Muscle of back (tissue), 13 donors: ENCODE measurements at places on chromosomes 3 and 15.

DNA sequence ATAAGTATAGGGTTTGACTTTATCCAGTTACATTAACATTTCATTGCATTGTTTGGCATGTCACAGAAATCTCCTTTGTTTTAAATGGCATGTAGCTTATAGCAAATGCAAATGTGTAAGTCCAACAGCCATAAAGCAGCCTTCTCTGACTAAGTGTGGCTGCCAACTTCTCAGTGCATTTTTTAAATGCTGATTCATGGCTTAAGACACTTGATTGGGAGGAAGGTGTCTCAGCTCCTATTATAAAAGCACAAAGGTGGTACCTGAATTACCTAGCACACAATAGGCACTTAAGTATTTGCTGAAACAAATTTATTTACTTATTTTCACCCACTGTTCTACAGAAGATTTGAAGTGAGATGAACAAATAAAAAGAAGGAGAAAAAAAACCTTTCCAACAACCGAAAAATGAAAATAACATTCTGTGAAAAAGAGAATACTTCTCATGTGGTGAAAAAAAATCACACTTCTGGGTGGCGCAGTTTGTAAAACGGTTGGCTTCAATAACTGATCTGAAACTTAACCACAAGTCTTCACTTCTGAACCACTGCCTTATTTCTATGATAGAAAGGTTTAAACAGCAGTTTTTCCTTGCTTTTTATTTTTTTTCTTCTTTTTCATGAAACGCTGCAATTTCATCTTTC, 105.5 kb upstream of the ICE2 start:
- no peak for DNase-seq

- no peak for DNase-seq
Observed at GRCh38 chr3:536417-536813, 339.9 kb downstream of the CHL1 start.

DNA sequence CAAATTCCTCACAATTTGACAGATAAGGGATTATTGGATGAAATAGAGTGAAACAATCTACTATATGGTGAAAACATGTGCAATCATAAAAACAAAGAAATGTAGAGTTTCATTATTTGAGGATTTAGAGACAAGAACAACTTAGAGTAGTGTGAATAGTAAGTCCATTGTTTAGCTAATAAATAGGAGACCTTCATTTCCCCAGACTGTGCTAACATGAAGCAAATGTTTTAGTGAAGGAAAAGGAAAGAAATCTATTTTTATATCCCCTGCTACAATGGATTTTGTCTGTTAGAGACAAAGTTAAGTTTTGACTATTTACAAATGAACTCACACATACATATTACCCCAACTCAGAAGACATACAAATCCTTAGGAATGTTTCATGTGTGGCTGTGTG, 77.8 kb downstream of the EFL1 start:
- no peak for DNase-seq

DNA sequence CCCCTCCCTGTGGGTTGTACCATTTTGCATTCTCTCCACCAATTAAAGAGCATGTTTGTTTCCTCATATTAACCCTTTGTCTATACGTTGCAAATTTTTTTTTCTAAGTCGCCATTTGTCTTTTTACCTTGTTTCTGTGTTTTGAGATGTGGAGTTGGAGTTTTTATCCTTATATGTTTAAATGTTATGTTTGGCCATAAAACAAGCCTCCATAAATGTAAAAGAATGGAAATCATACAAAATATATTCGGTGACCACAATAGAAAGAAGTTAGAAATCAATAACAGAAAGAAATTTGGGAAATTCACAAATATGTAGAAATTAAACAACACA, 29.2 kb downstream of the LRRK1 start:
- DNase-seq, result no peak

GRCh38 chr15:42619656-42620371, 44.4 kb downstream of the STARD9 start:
- no peak for DNase-seq

- DNase-seq, result no peak
Observed at GRCh38 chr15:79724804-79725203, 172.0 kb downstream of the MTHFS start.

GRCh38 chr3:153166206-153166605, 4.2 kb downstream of the RAP2B start:
- no peak for DNase-seq

GRCh38 chr15:94312946-94313345, 81.6 kb downstream of the MCTP2 start:
- no peak for DNase-seq

DNA sequence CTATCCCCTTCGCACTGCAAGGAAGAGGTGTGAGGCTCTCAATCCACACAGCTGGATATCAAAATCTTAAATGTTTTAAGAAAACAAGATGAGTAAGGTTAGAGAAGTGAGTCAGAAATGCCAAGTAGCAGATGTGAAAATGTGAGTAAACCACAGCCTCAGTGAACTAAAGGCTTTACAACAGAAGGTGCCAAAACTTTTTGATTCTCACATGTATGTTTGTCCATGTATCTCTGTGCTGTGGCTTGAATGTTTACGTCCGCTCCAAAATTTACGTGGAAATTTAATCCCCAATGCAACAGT, 126.8 kb upstream of the PFN2 start:
- DNase-seq, result no peak

DNA sequence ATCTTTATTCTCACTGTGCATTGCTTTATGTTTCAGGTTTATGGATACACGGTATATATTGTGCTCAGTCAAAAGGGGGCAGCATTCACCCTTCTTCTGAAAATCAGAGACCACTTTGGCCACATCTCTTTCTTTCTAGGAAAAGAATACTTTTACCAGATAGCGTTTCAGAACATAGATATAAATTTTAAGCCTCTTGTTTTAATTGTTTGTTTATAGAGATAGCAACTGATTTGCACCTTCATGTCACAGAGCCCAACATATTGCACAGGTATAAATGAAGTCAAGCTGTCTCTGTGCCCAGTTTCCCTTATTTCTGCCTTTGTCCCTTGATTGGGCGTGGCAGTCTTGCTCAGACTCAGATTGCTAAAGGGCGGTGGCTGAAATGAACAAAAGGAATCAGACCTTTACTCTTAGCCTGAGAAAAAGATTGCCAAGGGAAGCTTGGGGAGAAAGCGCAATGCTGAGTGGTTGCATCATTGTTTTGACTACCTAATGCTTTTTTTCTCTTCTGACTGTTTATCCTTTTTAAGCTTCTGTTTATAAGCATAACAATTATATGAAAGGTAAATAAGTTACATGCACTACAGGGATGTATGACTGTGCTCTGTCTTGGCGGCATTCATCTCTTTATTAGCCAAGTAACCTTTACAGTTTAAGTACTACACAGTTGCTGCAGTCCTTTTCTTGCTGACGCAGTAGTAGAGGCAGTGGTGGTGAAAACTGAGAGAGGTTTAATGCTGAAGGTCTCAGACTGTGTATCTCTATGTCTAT, 70.8 kb upstream of the ZBTB20 start:
- peak; percentile 81 for DNase-seq

GRCh38 chr3:72462595-72463011, 385.6 kb downstream of the SHQ1 start:
- DNase-seq, result peak; percentile 91

- DNase-seq, result no peak
Observed at GRCh38 chr3:63043631-63044030, 168.4 kb upstream of the CADPS start.

- peak; percentile 62 for DNase-seq
Observed at GRCh38 chr15:101615414-101615985, 36.7 kb downstream of the TM2D3 start.

DNA sequence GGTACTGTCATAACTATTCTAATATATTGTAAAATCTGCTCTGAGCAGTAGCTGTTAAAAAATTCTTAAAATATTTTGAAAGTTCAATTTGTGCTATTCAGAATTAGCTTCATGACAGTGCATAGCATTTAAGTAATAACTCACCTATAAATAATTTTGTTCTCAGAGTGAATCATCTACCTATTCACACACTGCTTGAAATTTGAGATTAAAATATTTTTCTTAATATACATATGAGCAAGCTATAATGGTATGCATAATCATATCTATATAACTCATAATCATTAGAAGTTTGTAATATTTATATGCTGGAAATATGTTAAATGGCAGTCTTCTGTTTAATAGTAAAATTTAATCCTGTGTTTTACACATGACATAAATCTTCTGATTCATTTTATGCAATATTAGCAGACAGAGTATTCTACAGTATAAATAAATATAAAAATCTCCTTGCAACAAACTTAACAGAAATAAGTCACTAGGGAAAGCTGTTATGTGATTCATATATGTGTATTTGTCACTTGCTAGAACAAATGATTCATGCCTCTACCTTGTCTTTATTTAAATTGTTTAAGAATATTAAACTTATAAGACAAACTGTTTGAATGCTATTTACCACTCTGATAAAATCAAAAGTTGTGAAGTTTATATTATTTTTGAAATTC, 710.8 kb downstream of the PLOD2 start:
- DNase-seq, result no peak

DNA sequence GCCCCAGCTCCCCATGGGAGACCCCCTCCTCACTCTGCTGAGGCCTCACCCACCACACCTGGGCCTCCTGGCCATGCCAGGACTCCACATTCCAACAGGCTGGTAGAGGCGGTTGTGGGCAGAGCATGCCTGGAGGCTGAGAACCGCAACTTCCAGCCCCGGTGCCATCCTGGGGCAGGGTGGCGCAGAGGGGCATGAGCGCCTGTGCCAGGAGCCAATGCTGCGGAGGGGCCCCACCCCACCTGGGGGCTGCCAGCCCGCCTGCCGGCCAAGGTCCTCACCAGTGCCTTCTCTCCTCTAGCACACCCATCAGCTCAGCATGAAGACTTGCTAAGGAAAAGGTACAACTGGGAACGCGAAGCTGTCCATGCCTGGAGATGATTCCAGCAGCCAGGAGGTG, 34.3 kb upstream of the SLC6A6 start:
- no peak for DNase-seq

- DNase-seq, result no peak
Observed at GRCh38 chr3:118809696-118810498, 224.7 kb downstream of the IGSF11 start.

DNA sequence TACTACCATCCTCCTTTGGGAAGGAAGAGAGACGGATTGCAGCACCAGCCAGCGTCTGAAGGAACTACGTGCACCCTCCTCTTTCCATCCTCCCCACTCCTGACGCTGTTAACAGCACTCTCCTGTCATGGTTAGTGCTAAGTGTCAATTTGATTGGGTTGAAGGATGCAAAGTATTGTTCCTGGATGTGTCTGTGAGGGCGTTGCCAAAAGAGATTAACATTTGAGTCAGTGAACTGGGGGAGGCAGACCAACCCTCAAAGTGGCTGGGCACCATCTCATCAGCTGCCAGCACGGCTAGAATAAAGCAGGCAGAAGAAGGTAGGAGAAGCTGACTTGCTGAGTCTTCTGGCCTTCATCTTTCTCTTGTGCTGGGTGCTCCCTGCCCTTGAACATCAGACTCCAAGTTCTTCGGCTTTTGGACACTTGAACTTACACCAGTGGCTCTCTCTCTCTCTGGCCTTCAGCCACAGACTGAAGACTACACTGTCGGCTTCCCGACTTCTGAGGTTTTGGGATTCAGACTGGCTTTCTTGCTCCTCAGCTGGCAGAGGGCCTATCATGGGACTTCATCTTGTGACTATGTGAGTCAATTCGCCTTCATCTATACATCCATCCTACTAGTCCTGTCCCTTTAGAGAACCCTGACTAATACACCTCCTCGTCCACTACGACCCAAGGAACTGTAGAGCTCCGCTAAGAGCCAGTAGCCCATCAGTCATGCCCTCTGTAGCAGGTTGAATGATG, 128.2 kb upstream of the HES1 start:
- no peak for DNase-seq

GRCh38 chr3:196124608-196125007, 42.7 kb upstream of the TFRC start:
- DNase-seq, result no peak

- DNase-seq, result no peak
Observed at GRCh38 chr3:103629391-103629790, 1194.6 kb downstream of the ZPLD1 start.

GRCh38 chr3:64501298-64501906, 186.4 kb downstream of the ADAMTS9 start:
- no peak for DNase-seq

DNA sequence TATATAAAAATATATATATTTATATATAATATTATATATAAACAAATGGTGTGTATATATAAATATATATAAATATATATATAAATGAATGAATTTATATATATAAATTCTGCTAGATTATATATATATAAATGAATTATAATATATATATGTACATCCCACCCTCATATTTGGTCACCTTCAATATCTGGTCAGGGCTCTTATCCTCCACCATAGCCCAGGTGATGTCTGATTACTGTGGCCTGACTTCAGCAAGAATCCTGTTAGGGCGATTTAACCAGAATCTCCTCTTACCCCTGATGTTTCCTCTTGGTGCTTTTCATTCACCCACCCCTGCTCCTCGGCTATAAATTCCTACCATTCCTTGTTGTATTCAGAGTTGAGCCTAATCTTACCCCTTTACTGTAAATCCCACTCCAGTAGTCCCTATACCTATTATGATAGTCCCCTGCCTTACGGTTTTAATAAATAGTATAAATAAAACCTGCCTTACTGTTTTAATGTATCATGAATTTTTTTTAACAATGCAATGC, 439.6 kb downstream of the PLOD2 start:
- no peak for DNase-seq

DNA sequence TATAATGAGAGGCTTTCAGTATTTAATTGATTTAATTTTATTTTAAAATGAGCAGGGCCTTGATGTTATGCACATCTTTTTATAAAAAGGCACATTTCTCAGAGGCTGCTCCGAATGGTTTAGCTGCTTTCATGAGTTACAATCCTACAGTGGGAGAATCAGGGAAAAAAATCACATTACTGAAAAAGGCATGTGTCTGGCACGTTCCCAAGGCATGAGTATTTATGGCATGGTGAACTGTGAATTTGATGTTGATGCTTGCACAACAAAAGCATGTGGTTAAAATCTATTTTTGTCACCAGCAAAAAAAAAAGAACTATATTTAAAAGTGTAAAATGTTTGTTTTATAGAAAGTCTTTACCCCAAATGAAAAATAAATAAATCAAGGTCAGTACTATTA, 485.2 kb upstream of the ROBO2 start:
- DNase-seq, result peak; percentile 55

DNA sequence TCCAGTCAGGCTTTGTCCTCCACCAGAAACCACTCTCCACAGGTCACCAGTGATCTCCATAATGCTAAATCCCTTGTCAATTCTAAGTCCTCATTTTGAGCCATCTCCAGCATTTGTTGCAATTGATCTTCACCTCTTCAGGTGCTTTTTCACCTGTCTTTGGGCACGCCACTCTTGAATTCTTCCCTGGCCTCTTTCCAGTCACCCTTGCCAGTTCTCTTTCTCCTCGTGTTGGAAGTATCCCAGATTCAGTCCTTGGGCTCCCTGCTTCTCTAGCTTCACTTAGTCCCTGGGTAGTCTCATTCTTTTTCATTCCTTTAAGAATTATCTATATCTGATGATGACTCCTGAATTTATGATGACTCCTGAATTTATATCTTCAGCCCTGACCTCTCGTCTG, 37.5 kb downstream of the MAPK6 start:
- DNase-seq, result no peak

GRCh38 chr15:33547876-33548275, 237.1 kb downstream of the RYR3 start:
- DNase-seq, result peak; percentile 23
